ENCODE measurements at places on chromosomes 4 and X.

DNA sequence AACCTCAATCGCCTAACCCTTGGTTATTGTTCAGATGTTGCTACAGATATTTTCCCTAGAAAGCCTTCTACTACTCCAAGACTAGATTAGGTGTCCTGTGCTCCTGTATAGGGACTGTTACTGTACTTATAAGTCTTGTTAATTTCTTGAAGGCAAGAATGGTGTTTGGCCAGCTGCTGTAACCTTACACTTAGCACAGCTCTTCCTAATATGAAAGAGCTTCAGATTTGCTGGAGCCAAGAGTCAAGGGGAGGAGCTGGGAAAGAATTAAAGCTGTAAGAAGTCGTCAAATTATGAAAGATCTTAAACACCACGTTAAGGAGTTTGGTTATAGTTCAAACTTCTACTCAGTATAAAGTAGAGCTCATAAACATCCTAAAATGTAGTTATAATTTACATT, 245.9 kb upstream of the TLL1 start:
- H3K36me3 ChIP-seq = no peaks in the 10 kb centered on the region
- H3K4me3 ChIP-seq = no peak overlapping the region
- H3K27me3 ChIP-seq = peaks cover 4% of the 10 kb centered on the region

GRCh38 chrX:13967636-13968035, 62.1 kb downstream of the GEMIN8 start:
- no peak for DNase-seq
- H3K36me3 ChIP-seq = no peaks in the 10 kb centered on the region
- H3K4me3 ChIP-seq = no peak overlapping the region
- H3K4me1 ChIP-seq = no peaks in the 10 kb centered on the region
- no peaks in the 10 kb centered on the region for H3K27me3 ChIP-seq

- no peaks in the 10 kb centered on the region for H3K27me3 ChIP-seq
- DNase-seq = no peak
- H3K4me1 ChIP-seq = no peaks in the 10 kb centered on the region
- H3K27ac ChIP-seq = no peak overlapping the region
Measured at GRCh38 chr4:65311120-65311519, 359.2 kb downstream of the EPHA5 start.

DNA sequence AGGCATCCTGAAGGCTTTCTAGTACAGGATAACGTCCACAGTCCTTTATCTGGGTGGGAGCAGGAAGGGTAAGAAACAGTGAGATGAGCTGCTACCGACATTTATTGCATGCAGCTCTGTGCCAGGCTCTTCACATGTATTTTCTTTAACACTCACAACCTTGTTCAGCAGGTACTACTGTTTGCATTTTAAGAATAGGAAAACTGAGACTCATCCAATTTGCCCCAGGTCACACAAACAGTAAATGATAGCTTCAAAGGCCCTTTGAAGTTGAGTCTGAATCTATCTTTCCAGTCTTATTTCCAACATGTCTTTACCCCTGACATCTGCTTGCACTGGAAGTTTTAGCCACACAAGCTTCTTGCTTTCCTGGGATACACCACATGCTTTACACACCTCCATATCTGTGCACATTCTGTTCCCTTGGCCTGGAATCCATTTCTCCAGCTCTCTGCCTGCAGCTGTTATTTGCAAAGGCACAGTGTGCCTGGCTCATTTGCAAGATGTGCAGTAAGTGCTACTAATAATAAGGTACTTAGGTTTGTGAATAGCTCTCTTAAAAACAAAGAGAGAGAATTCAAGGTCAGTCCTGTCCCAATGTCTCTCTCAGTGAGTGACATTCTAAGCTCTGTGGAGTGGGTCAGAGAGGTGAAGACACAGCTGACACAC, 61.2 kb downstream of the METTL14 start:
- H3K4me3 ChIP-seq = no peak overlapping the region
- peaks cover 27% of the 10 kb centered on the region for H3K36me3 ChIP-seq
- no peaks in the 10 kb centered on the region for H3K27me3 ChIP-seq
- no peaks in the 10 kb centered on the region for H3K4me1 ChIP-seq
- no peak for DNase-seq

- peak overlapping the region; percentile 71 for H3K4me3 ChIP-seq
- H3K4me1 ChIP-seq = peaks cover 54% of the 10 kb centered on the region
- H3K27ac ChIP-seq = peak overlapping the region; percentile 96
- no peaks in the 10 kb centered on the region for H3K36me3 ChIP-seq
Measured at GRCh38 chr4:146243141-146243882, 29.0 kb downstream of the REELD1 start.

- H3K27ac ChIP-seq = no peak overlapping the region
- no peak for DNase-seq
- H3K36me3 ChIP-seq = peaks cover 4% of the 10 kb centered on the region
- H3K4me3 ChIP-seq = no peak overlapping the region
- no peaks in the 10 kb centered on the region for H3K4me1 ChIP-seq
- H3K27me3 ChIP-seq = no peaks in the 10 kb centered on the region
Measured at GRCh38 chrX:119419898-119420297, 20.8 kb downstream of the SLC25A43 start.

DNA sequence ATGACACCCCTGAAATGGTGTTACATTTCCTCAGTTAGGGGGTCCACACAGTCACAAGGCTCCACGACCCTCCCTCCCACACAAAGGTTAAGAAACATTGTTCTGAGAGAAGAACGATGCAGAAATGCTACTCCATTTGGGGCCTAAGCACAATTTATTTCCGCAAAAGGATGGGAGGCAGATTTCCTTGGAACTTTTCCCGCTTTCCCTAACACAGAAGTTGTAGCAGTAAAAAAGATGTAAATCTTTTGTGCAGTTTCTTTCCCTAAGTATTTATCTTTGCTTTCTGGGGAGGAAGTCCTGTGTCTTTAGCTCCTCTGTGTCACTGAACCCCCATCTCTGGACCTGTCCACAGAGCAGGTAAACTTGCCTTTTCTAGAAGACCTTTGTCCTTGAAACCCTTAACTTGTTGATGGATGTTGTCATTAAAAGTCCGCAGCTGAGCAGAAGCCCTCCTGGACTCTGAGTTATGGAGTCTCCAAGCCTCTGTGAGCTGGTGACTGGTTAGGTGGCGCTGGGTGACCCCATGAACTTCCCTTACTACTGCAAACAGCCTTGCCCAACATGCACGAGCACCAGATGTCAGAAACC, 67.2 kb upstream of the SHISA3 start:
- H3K36me3 ChIP-seq = no peaks in the 10 kb centered on the region
- H3K4me3 ChIP-seq = no peak overlapping the region
- H3K27me3 ChIP-seq = no peaks in the 10 kb centered on the region
- no peak overlapping the region for H3K27ac ChIP-seq
- DNase-seq = no peak

DNA sequence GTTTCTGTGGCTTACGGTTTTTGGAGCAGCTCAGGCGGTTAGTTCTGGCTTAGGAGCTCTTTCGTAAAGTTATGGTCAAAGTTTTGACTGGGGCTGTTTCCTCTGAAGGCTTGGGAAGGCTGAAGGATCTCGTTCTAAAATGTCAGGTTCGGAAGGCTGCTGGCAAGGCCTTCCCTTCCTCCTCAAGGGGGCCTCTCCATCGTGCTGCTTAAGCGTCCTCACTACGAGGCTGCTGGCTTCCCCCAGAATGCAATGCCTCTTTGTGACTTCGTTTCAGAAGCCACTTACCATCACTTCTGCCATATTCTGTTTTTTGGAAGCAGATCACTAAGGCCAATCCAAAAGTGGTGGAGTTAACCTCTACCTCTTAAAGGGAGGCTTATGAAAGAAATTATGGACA, 1196.4 kb upstream of the TENM3 start:
- H3K36me3 ChIP-seq = no peaks in the 10 kb centered on the region
- H3K4me1 ChIP-seq = no peaks in the 10 kb centered on the region
- no peak for DNase-seq

DNA sequence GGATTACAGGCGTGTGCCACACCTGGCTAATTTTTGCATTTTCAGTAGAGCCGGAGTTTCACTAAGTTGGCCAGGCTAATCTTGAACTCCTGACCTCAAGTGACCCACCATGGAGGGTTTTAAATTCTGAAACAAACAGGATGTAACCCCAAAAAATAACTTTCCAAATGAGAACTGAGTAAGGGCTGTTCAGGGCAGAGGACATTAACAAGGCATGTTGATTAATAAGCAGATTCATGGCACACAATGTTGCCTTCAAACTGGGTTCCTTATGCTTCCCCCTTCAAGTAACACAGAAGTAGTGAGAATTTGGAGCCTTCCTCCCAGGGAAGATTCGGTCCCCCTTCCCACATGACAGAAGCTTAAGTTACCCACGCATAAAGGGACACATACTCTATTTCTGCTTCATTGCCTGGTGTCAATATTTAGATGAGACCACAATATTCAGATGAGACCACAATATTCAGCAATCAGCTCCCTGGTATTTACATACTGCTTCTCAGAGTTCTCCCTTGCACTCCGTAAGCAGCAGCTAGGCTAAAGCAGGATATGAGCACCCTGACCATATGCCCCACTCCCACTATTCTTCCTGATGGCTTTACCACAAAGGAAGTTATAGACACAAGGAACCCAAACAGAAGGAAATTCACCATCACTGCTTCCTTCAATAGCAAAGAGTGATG, 21.4 kb downstream of the GRSF1 start:
- no peaks in the 10 kb centered on the region for H3K27me3 ChIP-seq
- H3K4me1 ChIP-seq = peaks cover 12% of the 10 kb centered on the region
- DNase-seq = no peak
- peaks cover 46% of the 10 kb centered on the region for H3K36me3 ChIP-seq
- H3K4me3 ChIP-seq = no peak overlapping the region

DNA sequence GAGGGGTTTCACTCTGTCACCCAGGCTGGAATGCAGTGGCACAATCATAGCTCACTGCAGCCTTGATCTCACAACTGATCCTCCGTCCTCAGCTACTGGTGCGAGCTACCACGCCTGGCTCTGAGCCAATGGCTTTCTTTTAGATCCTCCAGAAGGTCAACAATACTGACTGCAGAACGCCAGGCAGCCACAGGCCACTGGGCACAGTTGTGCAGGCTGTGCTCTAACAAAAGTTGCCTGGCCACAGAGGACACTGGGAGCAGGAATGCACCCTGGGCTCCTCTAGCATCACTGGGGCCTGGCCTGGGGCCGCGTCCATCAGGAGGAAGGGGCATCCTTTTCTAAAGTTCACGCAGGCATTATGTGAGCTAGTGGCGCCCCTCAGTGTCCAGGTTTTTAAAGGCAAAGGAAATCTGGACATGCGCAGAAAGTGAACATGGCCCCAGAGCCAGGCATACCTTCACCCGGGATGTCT, 14.9 kb upstream of the PORCN start:
- no peak overlapping the region for H3K4me3 ChIP-seq
- H3K27ac ChIP-seq = no peak overlapping the region
- H3K27me3 ChIP-seq = no peaks in the 10 kb centered on the region

DNA sequence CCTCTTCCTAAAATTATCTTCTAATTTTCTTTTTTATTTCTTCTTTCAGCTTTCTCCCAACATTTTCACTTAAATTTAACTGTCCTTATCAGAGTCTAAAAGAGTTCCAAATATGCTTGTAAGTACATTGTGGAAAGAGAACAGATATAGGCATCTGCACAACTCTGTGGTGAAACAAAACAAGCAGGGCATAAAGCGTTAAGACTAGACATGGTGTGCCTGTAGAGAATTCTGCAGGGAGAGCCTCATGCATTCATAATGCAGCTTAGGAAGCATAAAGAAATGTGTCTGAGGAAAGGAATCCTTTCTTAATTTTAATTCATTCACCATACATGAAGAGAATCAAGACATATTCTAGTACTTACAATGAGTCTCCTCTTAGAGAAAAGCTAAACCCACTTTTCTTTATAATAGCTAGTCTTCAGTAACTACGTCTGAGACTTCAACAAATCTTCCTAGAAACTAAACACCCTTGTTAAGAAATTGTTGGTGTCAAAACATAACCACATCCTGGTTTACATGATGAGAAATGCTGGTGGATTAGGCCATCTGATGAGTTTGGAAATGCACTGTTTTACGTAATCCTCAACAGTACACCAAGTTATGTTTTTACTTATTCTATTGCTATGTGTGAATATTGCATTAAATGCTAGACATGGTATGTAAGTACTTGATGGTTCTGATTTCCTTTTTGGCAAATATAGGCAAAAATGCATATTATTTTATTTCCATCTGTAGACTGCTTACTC, 307.8 kb upstream of the GIMD1 start:
- H3K4me1 ChIP-seq = no peaks in the 10 kb centered on the region
- H3K27me3 ChIP-seq = no peaks in the 10 kb centered on the region
- no peaks in the 10 kb centered on the region for H3K36me3 ChIP-seq
- DNase-seq = no peak

DNA sequence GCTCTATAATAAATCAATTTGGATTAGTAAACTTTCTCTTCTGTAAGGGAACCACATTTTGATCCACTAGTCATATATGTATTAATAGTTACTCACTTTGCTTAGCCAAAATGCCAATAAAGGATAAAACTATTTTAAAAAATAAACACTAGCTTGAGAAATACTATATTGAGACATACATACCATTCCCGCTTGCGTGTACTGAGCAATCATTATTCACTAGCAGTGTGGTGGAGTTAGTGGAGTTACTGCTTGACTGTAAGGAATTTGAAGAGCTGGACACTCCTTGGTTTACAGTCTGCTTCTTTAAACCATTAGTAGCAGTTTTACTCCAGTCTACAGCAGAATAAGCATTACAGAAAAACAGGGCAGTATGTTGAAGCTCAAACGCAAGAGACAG, 10.8 kb upstream of the PHKA2 start:
- no peaks in the 10 kb centered on the region for H3K27me3 ChIP-seq
- no peaks in the 10 kb centered on the region for H3K4me1 ChIP-seq
- DNase-seq = no peak
- H3K36me3 ChIP-seq = no peaks in the 10 kb centered on the region
- no peak overlapping the region for H3K4me3 ChIP-seq

DNA sequence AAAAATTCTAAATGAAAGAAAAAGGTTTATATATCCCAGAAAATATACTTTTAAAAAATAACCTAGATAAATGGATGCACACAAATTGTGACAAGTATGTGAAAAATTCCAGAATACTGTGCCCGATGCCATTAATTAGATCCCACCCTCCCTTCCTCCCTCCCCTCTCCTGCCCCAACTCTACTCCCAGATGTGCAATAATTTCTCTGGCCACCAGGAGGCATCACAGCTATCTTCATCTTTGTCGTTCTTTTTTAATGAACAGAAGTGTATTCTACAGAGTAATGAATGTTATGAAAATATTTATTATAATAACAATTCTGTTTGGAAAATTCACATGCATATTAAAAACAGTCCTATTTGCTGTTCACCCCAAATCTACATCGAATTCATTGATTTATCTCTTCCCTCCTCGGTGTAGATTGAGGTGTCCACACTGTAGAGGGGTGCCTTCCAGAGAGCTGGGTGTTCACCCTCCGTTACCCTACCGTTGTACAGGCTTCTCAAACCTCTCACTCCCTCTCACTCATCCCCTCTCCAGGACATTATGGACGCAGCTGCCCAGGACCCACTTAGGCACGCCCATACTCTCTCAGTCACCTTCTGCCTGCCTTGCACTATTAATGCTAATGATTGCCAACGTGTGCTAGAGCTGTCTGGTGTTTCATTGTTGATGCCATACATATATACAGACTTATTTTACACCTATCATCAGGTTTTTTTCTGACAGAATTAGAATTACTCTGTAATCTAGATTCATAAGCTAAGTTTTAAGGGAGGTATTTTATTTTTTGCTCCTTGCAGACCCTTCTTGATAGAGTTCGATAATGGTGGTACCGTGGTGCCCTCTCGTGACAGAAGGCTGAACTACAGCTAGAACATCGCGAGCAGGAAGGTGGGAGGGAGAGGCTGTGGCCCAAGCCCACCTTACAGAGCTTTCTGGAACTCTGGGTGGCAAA, 14.1 kb downstream of the RAB40AL start:
- no peak overlapping the region for H3K27ac ChIP-seq
- peak overlapping the region; percentile 38 for H3K4me3 ChIP-seq
- no peaks in the 10 kb centered on the region for H3K27me3 ChIP-seq
- H3K36me3 ChIP-seq = no peaks in the 10 kb centered on the region
- peak; percentile 18 for DNase-seq
- peaks cover 3% of the 10 kb centered on the region for H3K4me1 ChIP-seq

All from activated T-helper 2 cell treated with anti-CD3 and anti-CD28 coated beads, Interferon-gamma antibody, Interleukin-2, Interleukin-4, amounts not matched to agents 10 μg/mL and 5 μg/mL and 100 μg/mL, durations not matched to agents 14 hours and 24 hours and 36 hours (primary cell).